Breast epithelium (tissue), 4 donors: ENCODE measurements at places on chromosomes 7 and 10. TPM values are rescaled to one million over a fixed set of nuclear protein-coding genes. Genes with fewer than 3 reads are reported as not detected.

GIMAP7 gene
- total RNA-seq = 15.7 TPM

FKBP6 gene
- not detected for total RNA-seq

HYAL4 gene
- not detected for total RNA-seq

FOXK1 gene
- total RNA-seq = 16.5 TPM

LRRC61 gene
- total RNA-seq = 8.0 TPM

CD36 gene
- total RNA-seq = 2,026 TPM

LIPK gene
- total RNA-seq = not detected

PPP1R9A gene
- 7.5 TPM for total RNA-seq

- H3K36me3 ChIP-seq = no peaks in the 10 kb centered on the region
- DNase-seq = no peak
- H3K27ac ChIP-seq = no peak overlapping the region
Observed at GRCh38 chr7:48090095-48090805, 1.2 kb downstream of the UPP1 start.

- H3K4me1 ChIP-seq = no peaks in the 10 kb centered on the region
- H3K4me3 ChIP-seq = no peak overlapping the region
- H3K36me3 ChIP-seq = no peaks in the 10 kb centered on the region
- no peak for DNase-seq
- no peaks in the 10 kb centered on the region for H3K27me3 ChIP-seq
Observed at GRCh38 chr10:53569455-53569854, 796.9 kb upstream of the MBL2 start.

- H3K27ac ChIP-seq = peak overlapping the region; percentile 54
- no peak overlapping the region for H3K4me3 ChIP-seq
- H3K27me3 ChIP-seq = no peaks in the 10 kb centered on the region
- no peaks in the 10 kb centered on the region for H3K36me3 ChIP-seq
Observed at GRCh38 chr7:141664450-141664849, 37.5 kb downstream of the DENND11 start.

DNA sequence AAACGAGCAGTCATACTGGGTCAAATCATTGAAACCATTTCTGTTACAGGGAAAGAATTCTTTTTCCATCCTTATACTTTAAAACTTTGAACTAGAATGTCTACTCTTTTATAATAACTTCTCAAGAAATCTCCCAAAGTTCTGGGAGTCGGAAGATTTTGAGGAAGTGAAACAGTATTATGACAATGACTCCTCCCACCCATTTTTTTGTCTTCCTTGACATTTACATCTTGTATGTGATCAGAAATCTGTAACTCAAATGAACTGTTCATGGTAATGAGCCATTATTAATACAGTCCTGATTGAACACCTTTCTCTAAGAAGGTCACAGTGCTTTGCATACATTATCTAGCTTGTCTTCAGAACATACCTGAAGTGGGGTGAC lies 227.4 kb downstream of the CELF2 start:
- H3K27ac ChIP-seq = no peak overlapping the region
- H3K27me3 ChIP-seq = no peaks in the 10 kb centered on the region
- DNase-seq = no peak
- H3K4me3 ChIP-seq = no peak overlapping the region

- H3K4me1 ChIP-seq = no peaks in the 10 kb centered on the region
- no peaks in the 10 kb centered on the region for H3K27me3 ChIP-seq
- H3K27ac ChIP-seq = no peak overlapping the region
- no peak overlapping the region for H3K4me3 ChIP-seq
Observed at GRCh38 chr10:61744469-61744868, 81.7 kb downstream of the CABCOCO1 start.

DNA sequence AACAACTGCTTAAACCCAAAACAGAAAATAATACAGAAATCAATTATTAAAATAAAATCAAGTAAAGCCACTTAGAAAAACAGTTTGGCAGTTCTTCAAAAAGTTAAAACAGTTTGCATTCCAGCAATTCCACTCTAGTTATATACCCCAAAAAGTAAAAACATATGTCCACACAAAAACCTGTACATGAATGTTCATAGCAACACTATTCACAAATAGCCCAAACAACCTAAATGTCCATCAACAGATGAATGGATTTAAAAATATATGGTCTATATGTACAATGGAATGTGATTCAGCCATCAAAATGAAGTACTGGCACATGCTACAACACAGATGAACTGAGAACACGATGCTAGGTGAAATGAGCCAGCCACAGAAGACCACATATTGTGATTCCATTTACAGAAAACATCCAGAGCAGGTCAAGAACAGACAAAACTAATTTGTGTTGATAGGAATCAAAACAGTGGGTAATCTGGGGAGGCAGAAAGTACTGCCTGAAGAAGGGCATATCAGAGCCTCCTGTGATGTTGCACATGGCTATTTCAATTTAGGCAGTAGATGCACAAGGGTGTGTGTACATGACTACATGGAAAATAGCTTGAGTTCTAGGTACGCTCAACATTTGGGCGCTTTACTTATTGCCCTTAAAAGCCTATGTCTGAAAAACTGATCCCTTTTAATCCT lies 66.3 kb downstream of the CYTH3 start:
- H3K27ac ChIP-seq = no peak overlapping the region
- no peaks in the 10 kb centered on the region for H3K27me3 ChIP-seq
- DNase-seq = no peak

- no peaks in the 10 kb centered on the region for H3K36me3 ChIP-seq
- DNase-seq = no peak
- no peaks in the 10 kb centered on the region for H3K4me1 ChIP-seq
- H3K27me3 ChIP-seq = no peaks in the 10 kb centered on the region
Observed at GRCh38 chr7:107230334-107230733, 61.5 kb downstream of the HBP1 start.

DNA sequence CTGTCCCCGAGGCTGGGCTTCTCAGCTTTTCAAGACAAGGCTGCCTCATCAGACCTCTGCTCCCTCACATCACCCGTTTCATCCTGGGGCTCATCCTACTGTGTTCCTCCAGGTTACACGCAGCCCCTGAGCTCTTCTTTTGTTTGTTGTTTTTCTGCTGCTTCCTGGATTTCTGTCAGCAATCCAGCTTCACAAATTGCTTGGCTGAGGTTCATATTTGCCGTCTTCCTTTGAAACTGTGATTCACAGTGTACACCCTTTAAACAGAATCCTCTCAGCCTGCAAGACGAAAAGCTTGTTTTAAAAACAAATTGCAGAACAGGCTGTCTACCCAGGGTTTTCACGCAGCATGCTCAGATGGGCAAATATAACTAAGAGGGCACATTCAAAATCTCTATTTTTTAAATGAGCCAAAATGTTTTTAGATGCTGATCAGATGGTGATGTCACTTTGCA lies 39.1 kb upstream of the PARD3 start:
- no peaks in the 10 kb centered on the region for H3K27me3 ChIP-seq
- H3K27ac ChIP-seq = no peak overlapping the region
- H3K4me1 ChIP-seq = no peaks in the 10 kb centered on the region
- DNase-seq = no peak

DNA sequence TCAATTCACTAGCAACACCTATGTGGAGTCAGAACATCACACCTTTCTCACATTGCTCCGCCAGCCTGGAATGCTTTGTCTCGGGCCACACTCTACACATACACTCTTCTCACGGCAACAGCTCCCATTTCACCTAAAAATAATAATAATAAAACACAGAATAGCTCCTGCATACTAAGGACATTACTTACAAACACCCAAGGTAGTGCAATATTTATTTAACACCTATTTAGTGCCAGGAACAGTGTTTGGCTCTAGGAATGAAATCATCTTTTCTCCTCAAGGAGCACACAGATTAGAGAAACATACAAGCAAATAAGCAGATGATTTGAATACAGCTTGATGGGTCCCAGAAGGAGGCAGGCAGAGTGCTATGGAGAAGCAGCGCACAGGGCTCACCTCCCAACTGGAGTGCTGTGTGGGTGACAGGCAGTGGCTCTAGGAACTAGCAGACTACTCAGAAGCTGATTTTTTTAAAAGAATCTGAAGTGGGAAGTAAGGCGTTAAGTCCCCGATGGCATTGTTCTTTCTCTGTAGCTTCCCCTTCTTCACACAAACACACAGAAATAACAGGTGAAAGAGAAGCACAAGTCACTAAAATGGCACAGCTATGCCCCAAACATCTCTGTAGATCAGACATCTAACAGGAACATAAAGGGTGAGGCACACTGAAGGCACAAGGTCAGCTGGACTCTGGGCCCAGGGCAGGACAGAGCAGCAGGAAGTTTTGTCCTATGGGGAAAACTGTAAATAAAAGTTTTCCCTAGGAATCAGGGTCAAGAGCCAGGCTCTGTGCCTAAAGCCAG lies 16.7 kb downstream of the USP6NL start:
- H3K27ac ChIP-seq = no peak overlapping the region
- H3K36me3 ChIP-seq = no peaks in the 10 kb centered on the region
- no peaks in the 10 kb centered on the region for H3K27me3 ChIP-seq

- DNase-seq = no peak
- no peak overlapping the region for H3K27ac ChIP-seq
- H3K4me3 ChIP-seq = no peak overlapping the region
- H3K36me3 ChIP-seq = no peaks in the 10 kb centered on the region
Observed at GRCh38 chr10:72424561-72424960, 69.8 kb upstream of the DNAJB12 start.

DNA sequence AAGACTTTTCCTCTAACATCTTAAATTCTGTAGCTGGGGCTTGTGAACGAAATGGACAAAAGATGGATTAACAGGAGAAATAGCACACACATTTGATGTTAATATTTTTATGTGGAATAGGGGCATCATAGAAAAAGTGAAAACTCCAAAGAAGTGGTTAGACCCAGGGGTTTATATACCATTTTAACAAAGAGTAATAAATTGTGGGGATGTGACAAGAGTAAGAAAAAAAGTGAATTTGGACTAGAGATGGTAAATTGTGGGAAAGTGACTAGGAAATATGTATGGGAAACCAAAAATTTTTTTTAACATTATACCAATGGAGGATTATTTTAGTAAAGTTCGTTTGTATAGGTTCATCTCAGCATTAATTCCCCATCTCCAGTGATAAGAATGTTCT lies 8.2 kb downstream of the SLC39A12 start:
- H3K27me3 ChIP-seq = no peaks in the 10 kb centered on the region
- no peak for DNase-seq
- H3K36me3 ChIP-seq = no peaks in the 10 kb centered on the region
- H3K4me1 ChIP-seq = no peaks in the 10 kb centered on the region

- no peak overlapping the region for H3K27ac ChIP-seq
- H3K4me1 ChIP-seq = no peaks in the 10 kb centered on the region
- H3K36me3 ChIP-seq = no peaks in the 10 kb centered on the region
- H3K27me3 ChIP-seq = no peaks in the 10 kb centered on the region
- H3K4me3 ChIP-seq = no peak overlapping the region
Observed at GRCh38 chr10:24120646-24121045, 88.3 kb upstream of the KIAA1217 start.

DNA sequence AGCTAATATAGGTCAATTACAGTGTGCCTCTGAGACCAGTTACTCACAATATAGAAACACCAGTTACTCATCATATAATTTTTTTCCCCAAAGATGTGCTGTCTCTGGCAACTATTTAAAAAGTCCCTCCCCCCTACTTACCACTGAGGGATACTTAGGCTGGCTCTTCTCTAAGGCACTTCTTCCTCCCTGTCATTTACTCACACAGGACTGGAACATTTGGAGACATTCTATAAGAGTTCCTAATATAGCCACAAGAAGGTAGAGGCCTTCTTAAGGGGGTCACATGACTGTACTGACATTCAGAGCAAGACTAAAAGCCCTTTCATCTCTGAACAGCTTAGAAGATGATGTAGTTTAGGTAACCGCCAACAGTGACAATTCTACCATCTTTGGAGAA lies 44.4 kb upstream of the SLIT1 start:
- H3K27me3 ChIP-seq = no peaks in the 10 kb centered on the region
- no peak overlapping the region for H3K27ac ChIP-seq
- no peaks in the 10 kb centered on the region for H3K36me3 ChIP-seq
- no peak for DNase-seq

DNA sequence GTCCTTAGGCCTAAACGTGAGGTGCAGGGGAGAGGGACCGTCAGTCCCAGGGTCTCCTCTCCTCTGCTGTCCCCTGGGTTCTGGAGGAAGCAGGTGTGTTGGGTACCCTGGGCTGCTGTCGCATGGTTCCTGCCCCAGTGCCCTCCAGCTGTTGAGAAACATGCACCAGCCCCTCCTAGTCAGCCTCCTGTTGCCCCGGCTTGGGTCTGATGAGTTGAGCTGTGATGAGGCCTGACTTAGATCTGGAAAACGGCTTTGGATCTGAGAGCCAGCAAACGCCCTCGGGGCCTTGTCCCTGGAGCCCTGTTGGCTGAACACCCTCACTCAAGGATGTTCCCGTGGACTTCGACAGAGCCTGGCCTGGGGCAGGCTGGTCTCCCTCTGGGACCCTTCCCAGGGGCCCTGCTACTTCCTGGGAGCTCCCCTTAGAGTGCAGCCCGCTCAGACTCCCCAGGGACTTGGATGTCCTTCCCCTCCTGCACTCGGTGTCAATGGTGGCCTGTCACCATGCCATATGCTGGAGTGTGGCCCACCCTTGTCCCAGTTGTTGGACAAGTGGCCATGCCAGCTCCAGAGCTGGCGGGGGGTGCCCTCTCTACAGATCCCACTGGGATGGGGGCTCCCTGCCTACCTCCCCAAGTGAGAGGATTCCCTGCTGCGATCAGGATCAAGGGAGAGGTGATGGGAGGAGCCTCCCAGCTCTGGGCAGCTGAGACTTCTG lies 12.3 kb downstream of the ZNF316 start:
- DNase-seq = no peak
- no peak overlapping the region for H3K4me3 ChIP-seq
- H3K27ac ChIP-seq = no peak overlapping the region
- peaks cover 17% of the 10 kb centered on the region for H3K36me3 ChIP-seq
- no peaks in the 10 kb centered on the region for H3K27me3 ChIP-seq

GRCh38 chr7:115844857-115845256 lies 185.7 kb downstream of the TFEC start:
- no peaks in the 10 kb centered on the region for H3K27me3 ChIP-seq
- H3K27ac ChIP-seq = no peak overlapping the region
- H3K4me1 ChIP-seq = no peaks in the 10 kb centered on the region
- DNase-seq = no peak

DNA sequence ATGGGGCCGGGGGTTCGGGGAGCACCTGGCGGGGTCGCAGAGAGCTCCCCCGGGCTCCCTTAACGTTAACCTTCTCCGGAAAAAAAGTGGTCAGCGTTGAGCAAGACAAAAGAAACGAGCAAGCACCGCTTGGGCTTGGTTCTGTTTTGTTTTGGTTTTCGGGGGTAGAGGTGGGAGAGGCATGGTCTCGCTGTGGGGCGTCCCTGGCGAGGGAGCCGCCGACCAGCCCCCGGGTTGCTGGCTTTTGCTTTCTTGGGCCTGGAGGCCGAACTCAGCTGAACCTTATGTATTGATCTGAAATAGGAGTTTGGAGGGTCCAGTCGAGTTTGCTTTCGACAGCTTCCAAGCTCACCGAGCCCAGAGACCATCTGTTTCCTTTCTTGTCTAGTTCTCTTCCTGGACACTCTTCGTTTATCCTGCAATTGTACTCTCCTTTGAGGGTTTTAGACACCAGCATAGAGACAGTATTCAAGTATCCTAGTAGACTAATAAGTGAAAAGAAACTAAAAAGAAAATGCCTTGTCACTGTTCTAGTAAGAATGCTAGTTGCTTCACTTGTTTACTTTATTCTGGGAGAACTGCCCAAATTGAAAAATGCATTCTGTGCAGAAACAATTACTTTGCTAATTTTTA lies 980 bp downstream of the FHIP2A start:
- H3K4me1 ChIP-seq = no peaks in the 10 kb centered on the region
- no peaks in the 10 kb centered on the region for H3K27me3 ChIP-seq
- peak overlapping the region; percentile 98 for H3K27ac ChIP-seq
- peak; percentile 28 for DNase-seq
- no peaks in the 10 kb centered on the region for H3K36me3 ChIP-seq
